ENCODE measurements at places on chromosomes 2 and 18.

DNA sequence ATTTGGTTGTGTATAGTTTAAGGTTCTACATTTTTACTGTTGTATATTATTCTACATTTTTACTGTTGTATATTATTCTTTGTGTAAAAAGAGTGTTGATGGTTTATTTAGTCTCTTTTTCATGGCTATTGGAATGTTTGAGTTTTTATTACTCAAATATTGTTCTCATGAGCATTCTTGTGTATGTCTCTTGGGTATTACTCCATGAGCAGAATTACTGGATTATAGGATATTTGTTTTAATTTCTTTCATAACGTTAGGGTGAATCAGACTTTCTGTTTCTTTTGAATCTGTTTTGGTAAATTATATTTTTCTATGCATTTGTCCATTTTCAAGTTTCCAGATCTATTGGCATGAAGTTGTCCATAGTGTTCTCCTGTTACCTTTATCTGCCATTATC, 111.6 kb downstream of the DYNAP start:
- no peak for DNase-seq

DNA sequence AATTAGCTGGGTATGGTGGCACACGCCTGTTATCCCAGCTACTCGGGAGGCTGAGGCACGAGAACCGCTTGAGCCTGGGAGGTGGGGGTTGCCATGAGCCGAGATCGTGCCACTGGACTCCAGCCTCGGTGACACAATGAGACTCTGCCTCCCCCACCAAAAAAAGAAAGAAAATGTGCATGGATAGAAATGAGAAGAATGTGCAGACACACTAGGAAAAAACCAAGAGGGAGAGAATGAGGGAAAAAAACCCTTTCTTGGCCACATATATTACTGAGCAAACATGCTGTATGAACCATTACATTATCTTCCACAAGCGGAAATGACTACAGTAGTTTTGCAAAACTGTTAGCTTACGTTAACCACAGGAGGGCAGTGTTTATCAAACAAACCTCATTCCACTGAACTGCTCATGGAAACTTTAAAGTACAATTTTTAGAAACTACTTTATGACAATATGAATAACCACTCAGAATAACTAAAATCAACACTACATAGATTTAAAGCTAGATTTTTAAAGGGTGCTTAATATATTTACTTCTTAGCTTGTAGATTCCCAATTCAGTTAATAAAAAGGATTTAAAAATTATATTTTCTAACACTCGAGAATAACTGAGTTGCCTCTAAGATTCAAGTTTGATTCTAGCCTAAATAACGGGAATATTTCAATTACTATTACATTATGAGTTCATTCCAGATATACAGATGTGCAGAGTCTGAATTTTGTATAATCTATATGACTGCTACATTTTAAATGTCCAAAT, 26.4 kb downstream of the ASXL2 start:
- no peak for DNase-seq

DNA sequence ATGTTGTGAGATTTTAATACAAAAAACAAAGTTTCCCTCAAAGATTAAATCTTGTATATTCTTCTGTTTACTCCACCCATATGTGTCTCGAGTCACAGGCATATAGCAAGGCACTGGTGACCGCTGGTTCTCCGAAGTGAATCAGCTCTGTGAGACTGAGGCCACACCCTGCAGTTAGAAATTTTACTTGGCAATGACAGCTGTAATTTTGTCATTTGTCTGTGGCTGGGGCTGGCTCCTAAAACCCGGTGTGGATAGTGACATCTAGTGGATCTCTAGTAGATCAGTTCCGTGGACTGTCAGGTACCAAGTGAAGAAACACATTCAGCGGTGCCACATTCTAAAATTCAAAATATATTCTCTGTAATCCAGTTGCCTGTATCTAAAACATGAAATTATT, 278.0 kb downstream of the NEDD4L start:
- peak; percentile 22 for DNase-seq

GRCh38 chr2:181656450-181657291, at the start of gene CERKL:
Gene CERKL (minus strand): TSS chr2:181657105. CDS start chr2:181657006, 99 bp downstream.
- DNase-seq = no peak

GRCh38 chr2:76953733-76954347, 568.3 kb downstream of the LRRTM4 start:
- DNase-seq = no peak

- no peak for DNase-seq
Measured at GRCh38 chr2:227578642-227579041, 20.1 kb upstream of the SCYGR2 start.

GRCh38 chr2:207896525-207897285, 127.0 kb upstream of the FZD5 start:
- no peak for DNase-seq

DNA sequence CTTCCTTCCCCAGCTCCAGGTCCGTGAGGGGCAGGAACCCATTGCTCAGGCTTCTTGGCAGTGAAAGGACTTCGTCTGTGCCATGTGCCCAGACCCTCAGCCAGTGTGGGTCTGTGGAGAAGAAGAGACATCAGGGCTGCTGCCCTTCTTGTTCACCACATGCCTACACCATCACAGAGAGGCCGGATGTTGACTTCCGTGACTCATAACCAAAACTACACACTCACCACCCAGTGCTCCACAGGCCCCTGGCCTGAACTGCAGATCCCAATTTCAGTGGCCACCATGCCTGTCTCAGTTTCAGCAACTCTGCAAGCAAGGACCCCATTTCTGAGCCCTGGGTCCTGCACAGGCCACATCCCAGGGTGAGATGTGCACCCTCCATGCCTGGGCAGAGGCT, 332.6 kb upstream of the SALL3 start:
- DNase-seq = no peak

- DNase-seq = no peak
Measured at GRCh38 chr2:241926541-241927311, 57.2 kb downstream of the RTP5 start.

DNA sequence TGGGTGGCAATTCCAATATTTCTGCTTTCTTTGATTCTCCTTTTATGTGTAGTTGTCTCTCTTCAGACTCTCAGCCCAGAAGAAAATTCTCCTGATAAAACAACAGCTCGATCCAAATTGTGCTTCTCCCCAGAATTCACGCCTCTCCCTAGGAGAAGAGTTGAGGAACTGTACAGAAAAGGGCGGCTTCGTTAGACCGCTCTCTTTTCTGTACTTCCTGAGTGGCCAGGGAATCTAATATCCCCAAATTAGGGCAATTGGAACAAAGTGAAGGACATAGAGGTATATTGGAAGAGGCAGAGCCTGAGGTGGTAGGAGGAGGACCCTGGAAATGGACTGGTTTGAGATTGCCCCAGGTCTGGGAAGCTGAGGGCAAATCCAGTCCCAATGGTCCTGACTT, 5.6 kb downstream of the ADCYAP1 start:
- DNase-seq = no peak

DNA sequence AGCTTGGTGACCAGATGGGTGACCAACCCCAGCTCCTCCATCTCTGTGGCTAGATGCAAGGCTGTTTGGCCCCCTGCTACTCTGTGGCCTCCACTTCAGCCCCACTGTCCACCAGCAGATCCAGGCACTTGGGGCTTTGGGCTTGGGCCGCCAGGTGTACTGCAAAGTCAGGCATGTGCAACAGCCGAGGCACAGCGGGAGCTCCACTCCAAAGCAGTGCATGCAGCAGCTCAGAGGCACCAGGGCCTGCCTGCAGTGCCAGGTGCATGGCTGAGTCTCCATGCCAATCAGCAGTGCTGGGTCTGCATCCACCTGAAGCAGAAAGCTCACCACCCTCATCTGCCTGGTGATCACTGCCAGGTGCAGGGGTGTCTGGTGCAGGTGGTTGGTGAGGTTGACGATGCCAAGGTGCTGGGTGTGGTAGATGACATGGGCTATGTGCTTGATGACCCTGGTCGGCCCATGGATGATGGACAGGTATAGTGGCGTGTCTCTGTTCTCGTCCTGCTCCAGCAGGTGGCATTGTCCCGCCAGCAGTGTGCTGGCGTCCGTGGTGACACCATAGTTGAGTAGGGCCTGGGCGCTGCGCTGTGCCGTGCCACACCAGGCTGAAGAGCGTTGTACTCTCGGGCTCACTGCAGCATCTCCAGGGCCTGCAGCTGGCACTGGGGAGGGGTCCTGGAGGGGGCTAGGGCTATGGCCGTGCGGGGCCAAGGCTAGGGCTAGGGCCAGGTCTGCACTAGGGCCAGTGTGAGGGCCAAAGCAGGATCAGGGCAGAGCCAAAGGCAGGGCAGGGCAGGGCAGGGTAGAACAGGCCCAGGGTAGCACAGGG, 1.0 kb upstream of the ANKRD62 start:
- DNase-seq = no peak

- no peak for DNase-seq
Measured at GRCh38 chr2:102826904-102827303, 65.1 kb downstream of the TMEM182 start.

All from T-helper 2 cell (primary cell).